ENCODE measurements at places on chromosomes 13 and 19.

- DNase-seq, result no peak
Measured at GRCh38 chr13:102452836-102453235, 51.0 kb upstream of the FGF14 start.

DNA sequence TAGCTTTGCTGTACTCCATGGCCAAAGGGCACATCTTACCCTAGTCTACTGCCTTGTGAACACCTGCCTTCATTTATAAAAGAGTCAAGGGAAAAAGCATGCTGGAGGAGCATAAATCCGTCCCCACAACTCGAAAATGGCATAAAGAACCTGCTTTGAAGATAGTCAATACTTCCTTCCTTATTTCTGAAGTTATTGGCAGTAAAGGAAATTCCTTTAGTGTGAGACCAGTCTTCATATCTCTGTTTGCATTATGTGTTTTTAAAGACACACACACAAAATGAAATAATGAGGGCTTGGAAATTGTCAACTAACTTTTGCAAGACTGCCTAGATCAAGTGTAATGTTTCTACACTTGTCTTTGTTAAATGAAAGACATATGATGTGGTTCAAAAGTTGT lies 408.4 kb downstream of the SPRY2 start:
- no peak for DNase-seq

- peak; percentile 5 for DNase-seq
Measured at GRCh38 chr19:44303976-44304568, 753 bp downstream of the ZNF235 start.

DNA sequence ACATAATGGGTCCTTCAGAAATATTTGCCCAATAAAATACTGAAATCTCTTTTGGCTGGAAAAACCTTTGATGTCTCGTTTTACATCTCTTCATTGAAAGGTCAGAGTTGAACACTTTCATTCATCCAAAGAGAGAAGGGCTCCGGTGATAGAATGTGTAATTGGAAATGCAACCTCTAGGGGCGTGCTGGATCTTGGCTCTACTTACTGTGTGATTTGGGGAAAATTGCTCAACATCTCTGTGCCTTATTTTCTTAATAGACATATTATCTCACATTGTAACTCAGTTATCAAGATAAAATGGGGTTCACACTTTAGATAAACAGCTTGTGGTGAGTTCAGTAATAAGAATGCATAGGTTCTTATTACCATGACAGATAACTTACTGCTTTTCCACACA lies 1444.1 kb downstream of the SLITRK5 start:
- no peak for DNase-seq

DNA sequence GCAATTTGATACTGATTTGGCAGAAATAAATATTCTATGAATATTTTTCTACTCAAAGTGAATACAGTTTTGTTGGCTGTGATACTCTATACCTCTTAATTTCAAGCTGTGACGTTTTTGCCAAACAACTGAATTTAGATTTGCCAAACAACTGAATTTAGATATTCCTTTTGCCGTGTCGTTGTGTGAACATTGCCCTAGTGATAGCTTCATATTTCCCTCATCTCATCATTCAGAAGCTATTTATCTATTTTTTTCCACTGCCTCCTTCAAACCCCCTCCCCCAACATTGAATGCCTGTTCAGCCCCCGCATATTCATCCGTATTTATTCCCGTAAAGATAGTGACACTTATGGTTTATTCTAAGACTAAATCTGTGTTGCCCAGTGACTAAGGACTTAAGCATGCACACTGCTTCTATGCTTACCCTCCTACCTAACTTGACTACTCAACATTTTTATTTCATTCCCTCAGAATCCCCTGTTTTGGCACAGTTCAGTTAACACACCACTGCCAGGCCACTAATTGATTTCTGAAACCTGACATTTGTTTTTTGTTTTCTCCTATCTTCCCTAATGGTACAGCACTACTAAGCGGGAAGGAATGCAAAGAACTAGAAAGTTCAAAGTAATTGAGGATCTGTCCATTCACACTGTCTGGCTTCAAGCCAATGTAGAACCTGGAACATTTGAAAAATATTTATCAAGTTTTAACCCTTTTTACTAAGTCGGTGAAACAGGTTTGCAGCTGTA lies 2.8 kb upstream of the KLF5 start:
- DNase-seq, result no peak

GRCh38 chr13:24129914-24130774 lies 30.4 kb upstream of the SPATA13 start:
- no peak for DNase-seq

GRCh38 chr19:12994701-12995595 lies at the start of gene NFIX:
Gene NFIX, plus strand, starts transcription at chr19:12995475. Its CDS starts 363 bp downstream, at chr19:12995838.
- DNase-seq, result peak; percentile 79

DNA sequence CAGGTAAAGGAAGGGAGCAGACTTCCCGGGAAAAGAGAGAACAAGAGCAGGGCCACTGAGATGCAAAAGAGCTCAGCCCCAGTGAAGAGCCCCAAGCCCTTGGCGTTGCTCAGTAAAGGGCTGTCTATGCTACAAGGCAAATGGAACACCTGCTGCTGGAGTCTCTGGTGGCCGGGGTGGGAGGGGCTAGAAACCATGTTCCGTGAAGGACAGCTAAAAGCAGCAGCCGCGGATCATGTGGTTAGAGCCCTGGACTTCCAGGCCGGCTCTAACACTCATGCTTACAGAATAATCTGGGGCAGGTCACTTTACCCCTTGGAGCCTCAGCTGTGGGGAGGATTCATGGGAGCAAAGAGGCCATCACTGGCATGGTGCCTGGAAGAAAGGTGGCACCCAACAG lies 17.8 kb downstream of the POU2F2 start:
- DNase-seq, result peak; percentile 61

DNA sequence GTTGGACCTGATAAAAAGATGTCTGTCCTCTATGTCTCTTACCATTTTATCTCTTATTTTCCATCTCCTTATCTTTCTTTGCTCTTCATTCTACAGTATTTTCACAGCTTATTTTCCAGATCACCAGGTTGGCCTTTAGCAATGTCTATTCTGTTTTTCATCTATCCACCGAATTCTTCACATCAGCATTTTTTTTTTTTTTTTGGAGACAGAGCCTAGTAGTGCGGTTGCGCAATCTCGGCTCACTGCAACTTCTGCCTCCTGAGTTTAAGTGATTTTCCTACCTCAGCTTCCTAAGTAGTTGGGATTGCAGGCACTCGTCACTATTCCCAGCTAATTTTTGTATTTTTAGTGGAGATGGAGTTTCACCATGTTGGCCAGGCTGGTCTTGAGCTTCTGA lies 49.0 kb downstream of the DNAJC15 start:
- DNase-seq, result peak; percentile 36

DNA sequence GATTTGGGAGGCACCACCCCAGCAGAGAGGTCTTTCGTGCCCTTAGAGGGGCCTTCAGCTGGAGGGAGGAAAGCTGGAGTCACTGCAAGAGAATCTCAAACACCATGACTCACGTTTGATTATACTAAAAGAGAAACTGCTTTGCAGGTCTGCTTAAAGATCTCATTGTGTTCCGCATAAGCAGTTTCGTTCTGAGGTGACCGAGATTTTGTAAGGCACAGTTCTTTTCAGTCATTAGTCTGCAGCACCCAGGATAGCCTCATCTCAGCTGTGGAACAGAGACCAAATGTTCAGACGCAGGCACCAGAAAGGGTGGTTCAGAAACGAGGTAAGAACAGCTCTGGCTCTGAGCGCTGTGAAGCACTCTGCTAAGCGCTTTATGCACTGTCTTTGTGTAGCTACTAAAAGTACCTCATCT lies 71.2 kb upstream of the GTF3A start:
- no peak for DNase-seq

GRCh38 chr19:51641648-51642047 lies 5.0 kb downstream of the SIGLEC14 start:
- DNase-seq, result no peak

GRCh38 chr13:59710416-59710815 lies 453.3 kb downstream of the DIAPH3 start:
- no peak for DNase-seq

DNA sequence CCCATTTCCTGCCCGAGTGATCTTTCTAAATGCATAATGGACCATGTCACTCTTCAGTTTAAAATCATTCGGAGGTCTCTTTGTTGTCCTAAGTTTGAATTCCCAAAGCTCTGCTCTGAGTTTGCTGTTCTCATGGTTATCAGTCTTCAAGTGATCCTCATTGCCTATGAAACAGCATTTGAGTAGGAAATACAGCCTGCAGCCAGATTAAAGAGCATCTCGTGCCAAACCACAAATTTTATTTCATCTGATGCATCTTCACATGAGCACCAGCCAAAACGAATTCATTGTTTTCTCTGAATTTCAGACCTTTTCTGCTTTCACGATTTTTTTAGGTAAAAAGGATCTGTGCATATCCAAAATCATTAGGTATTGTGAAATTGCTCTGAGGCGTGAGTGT lies 299.6 kb downstream of the TDRD3 start:
- no peak for DNase-seq

DNA sequence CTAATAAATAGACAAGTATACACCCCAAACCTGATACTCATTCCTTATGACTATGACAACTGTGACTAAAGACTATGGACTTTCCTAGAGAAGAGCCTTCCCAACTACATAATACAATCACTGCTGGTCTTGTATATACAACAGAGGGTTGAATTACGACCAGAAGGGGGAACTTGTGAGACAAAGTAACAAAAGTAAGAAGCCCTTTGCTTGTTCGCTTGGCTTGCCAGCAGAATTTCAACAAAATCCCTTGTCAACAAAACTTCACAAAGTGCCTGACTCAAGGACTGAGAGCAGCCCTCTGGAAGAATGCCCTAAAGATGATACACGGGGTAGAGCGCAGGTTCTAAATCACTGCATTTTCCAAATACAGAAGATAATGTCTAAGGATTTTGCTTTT lies 99.4 kb downstream of the WASF3 start:
- no peak for DNase-seq

DNA sequence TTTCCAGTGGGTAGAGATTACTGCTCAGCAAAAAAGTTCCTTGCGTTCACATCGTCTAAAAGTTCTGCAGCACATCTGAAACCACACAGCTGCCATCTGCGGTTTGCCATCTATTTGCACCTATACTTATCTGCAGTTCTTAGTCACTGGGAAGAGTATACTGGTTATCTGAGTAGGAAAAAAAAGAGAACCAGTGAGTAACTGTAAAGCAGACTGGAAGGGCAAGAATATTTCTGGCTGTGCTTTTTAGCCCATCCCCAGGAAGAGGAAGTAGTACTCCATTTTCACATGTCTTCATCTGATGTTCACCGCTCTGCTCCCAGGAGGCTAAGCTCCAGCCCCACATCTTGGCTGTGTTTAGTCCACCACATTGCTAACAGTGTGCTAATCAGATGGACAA lies 35.6 kb downstream of the EFNB2 start:
- DNase-seq, result no peak

GRCh38 chr13:111006506-111007031 lies 91.7 kb upstream of the ANKRD10 start:
- peak; percentile 93 for DNase-seq

DNA sequence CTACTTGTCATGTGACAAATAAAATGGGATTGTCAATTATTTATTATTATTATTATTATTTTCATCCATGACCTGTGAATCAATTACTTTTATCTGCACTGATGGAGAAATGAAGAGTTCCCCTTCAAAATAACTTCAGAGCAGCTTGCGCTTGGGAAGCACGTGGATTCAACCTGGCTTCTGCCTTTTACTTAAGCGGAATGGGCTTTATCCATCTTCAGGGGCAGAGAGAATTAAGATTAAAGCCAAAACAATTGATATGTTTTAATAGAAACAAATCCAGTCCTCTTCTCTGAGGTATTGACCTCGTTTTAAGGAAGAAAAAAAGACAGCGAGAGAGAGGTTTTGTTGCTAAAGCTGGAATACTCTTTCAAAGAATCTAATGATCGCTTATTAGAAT lies 876 bp downstream of the SACS start:
- DNase-seq, result no peak

DNA sequence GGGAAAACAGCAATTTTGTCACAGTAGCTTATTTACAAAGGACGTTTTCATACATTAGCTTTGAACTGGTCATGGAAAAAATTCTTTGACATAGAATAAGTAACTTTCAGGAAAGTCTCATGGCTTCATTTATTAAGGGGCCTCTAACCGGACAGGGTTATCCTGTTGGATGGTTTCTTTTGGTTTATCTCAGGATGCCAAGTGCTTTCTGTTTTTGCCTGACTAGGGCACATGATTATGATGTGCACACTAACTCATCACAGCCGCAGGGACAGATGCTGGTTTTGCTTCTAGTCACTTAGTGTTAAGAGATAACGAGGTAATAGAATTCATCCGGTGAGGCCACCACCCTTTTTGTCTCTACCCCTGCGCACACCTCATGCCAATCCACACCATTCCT lies 53.0 kb downstream of the TGDS start:
- DNase-seq, result no peak

GRCh38 chr13:64534302-64534701 lies 2695.8 kb downstream of the PCDH9 start:
- DNase-seq, result no peak

DNA sequence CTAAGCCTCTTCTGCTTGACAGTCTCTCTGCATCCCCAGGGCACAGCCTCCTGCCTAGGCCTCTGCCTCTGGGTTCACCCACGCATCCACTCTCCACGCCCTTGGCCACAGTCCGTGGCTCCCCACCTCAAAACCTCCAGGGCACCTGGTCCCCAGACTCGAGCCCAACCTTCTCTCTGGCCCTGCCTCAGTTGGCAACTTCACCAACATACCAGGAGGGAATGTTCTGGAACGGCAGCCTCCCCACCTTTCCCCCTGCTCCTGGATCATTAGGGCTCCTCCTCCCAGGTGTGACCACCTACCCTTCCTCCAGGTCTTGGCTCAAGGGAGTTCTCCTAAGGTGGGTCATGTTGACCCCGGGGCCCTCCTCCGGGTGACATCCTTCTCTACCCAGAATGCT lies 69.1 kb downstream of the SOX1 start:
- DNase-seq, result no peak

DNA sequence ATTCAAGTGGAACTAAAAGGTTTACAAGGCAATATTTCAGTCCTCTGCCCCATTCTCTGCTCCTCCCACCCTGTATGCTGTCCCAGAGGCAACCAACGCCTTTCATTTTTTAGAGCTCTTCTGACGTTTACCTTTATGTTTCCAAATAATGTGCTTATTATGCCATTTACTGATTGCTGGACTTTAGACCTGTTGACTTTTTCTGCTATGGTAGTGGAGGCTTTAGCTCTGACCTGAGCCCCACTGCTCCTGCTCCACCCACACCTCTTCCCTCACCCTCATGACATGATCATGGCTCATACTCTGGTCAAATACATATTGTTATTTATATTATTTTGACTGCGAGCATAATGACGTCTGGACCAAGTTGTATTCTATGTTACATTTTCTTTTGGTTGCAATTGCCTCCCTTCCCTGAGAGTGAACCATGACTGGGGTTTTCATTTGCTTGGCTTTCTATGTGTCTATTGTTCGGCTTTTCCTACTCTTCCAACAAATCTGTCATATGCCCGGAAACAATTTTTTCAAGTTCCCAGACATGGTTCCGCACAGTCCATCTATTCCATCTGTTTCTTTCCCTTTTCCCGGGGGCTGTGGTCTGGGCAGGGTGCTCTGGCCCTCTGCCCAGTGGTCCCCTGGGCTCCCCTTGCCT lies 31.4 kb upstream of the GJB6 start:
- no peak for DNase-seq

Data from body of pancreas (tissue), 4 donors.